NCI-H1092 (cell line): ENCODE measurements at places on chromosomes 13 and 19.

GRCh38 chr13:90105276-90105675 lies 1242.2 kb upstream of the MIR17HG start:
- DNase-seq: no peak

DNA sequence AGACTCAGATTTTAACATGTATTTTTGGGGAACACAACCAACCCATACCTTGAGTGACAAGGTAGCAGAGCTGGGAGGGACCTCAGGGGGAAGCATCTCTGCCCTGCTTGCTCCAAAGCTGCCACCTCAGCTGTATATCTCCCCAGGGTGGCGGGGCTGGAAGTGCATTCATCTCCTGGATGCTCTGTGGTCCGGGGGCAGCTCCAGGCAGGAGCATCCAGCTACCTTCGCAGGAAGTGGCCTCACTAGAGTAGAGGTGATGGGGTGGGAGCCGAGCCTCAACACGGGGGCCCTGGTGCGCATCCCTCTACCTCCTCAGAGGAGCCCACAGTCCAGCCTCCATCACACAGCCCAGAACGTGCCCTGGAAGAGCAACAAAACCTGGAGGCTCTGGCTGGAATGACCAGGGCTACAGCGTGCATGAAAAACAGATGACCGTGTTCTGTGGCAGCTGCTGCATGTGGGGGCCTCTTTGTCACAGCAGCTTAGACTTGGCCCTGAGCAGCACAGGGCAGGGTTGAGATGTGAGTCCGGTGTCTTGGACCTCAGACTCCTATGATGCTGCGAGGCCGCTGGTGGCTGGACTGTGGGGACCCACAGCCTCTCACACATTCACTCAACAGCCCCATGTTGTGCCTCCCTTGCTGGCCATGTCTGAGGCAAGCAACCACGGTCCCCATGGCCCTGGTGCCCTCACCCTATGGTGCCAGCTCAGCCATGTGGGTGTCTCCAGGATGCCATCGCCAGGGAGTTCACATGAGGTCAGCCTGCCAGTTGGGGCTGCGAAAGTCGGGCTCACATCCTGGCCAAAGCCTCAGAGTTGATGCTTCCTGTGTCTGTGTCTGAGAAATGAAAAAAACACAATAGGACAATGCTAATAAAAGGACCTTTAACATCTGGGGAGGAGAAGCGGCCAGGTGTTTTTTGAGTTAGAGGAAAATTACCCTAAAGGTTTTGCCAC lies 17.1 kb upstream of the GAS6 start:
- DNase-seq: no peak

DNA sequence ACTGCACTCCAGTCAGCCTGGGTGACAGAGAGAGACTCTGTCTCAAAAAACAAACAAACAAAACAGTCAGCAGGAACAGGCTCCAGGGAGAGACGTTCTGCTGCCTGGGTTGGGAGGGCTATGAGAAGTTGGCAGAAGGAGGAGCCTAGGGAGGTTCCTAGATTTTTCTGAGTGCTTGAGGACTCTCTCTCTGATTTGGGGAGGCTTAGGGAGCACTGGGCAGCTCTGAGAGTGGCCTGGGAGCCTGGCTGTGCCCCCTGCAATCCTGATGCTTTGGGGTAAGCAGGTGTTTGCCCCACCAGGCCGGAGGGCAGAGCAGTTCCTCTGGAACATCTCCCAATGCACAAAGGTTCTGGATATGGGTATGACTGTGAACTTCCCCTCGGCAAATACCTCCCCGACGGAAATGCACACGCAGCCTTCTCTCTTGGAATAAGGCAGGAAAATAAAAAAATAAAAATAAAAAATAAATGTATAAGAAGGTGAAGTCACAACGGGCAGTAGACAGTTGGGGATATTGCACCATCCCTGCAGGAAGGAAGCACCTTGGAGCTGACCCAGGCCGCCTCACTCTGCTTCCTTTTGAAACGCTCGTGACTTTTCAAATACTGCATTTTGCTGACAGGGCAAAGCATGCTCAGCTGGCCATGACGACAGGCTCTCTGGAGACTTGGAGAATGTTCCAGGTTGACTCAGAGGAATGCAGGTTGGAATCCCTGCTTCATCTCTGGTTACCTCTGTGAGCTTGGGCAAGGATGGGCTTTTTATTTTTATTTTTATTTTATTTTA lies 26.5 kb upstream of the HOMER3 start:
- DNase-seq: no peak

- DNase-seq: no peak
Measured at GRCh38 chr19:16773939-16774338, 54.3 kb downstream of the NWD1 start.

GRCh38 chr13:40189898-40190630 lies 476.4 kb downstream of the FOXO1 start:
- DNase-seq: no peak

- DNase-seq: no peak
Measured at GRCh38 chr13:48636550-48636949, 17.2 kb upstream of the CYSLTR2 start.

DNA sequence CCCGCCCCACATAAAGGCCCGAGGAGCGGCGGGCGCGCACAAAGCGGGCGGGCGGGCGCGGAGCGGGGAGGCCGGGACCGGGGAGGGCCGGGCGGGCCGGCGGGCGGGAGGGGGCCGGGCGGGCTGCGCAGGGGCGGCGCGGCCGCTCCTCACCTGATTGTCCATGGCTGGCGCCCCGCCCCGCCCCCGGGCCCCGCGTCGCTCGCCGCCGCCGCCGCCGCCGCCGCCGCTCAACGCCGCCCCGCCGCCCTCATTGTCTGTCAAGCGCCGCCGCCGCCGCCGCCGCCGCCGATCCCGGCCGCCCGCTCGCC lies 200 bp downstream of the MLLT1 start:
- no peak for DNase-seq

DNA sequence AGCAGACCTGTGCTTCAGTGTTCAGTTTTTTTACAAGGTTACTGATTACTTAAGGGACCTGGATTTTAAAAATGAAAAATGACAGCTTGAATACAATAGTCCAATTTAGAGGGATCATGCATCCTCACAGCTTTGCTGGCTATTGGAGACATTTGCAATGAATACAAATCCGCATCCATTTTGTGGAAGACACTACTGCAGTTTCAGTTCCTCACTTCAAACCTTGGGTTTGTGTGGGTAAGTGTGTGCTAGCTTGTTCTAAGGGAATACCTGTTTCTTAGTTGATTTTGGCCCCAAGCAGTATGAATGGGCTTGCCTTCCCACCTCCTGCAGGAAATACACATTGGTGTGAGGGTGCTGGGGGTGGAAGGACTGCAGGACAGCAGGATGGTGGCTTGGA lies 222.4 kb downstream of the OLFM4 start:
- DNase-seq: no peak

DNA sequence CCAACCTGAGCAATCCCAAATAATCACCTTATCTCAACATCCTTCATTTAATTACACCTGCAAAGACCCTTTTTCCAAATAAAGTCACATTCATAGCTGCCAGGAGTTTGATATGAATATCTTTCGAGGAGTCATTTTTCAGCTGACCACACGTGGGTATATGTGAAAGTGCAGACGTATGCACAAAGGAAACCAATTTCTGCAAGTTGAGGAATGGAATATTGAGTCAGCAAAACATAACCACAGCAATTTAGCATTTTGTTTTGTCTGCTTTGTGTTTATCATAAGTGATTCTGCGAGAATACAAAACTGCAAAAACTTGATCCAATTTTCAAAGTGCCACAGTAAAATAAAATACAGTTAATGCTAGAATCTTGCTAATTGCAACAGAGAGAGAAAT lies 295.9 kb downstream of the SUCLA2 start:
- DNase-seq: no peak

DNA sequence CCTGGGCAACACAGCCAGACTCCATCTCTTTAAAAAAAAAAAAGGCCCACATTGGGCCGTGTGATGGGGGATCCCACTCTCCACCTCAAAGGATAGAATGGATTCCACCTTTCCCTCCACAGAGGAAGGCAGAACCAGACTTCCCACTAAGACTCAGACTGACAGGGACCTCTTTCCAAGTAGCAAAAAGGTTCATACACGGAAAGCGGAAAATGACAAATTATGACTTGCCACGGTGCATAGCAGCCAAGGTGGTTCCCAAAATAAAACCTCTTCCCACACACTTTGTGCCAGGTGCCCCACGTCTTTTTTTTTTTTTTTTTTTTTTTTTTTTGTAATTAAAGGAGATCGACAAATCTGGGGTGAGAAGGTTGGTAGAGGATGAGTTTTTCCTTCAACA lies 14.4 kb upstream of the TTYH1 start:
- no peak for DNase-seq

DNA sequence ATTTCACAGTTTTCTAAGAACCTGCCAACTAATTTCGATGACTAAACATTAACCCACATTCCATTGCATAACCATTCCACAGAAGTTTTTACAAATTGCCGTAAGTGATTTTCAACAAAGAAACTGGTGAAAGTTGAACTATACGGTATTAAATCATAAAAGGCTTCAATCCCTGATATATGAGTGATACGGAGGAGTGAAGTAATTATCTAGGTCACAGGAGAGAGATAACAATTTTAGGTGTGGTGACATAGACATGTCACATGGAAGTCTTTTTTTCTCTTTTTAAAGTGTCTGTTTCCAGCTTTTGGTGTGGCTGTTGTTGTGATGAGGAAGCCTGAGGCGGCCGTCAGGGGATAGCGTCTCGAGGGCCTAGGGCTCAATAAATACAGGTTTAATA lies 29.4 kb downstream of the TBC1D4 start:
- DNase-seq: no peak

GRCh38 chr19:51456541-51457290 lies 1.5 kb downstream of the SIGLEC8 start:
- no peak for DNase-seq

DNA sequence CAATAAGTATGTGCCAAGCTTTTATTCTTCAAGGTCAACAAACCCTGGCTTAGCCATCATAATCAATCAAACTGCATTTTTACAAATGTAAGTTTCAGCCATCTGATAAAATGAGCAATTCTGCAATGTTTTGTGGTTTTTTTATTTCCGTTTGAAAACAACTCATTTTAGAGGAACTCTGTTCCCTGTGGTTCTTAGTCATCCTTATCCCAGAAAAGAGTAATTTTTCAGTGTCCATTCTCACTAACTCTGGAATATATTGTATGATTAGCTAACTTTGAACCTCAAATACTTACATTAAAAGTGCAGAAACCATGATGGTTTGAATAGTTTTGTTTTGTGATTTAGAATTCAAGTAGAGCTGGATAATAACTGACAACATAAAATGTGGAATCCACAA lies 87.6 kb downstream of the IRS2 start:
- no peak for DNase-seq

- DNase-seq: no peak
Measured at GRCh38 chr13:77429320-77430142, 102.6 kb upstream of the MYCBP2 start.

GRCh38 chr13:43783820-43784219 lies 3.0 kb downstream of the ENOX1 start:
- DNase-seq: peak; percentile 49

- no peak for DNase-seq
Measured at GRCh38 chr19:55308281-55308680, 16.9 kb downstream of the TMEM150B start.

- DNase-seq: no peak
Measured at GRCh38 chr19:41932259-41932719, 4.0 kb upstream of the ERFL start.

- DNase-seq: no peak
Measured at GRCh38 chr19:39167461-39168257, 29.1 kb upstream of the NCCRP1 start.

- DNase-seq: no peak
Measured at GRCh38 chr19:41478171-41478570, 35.2 kb downstream of the ERICH4 start.

DNA sequence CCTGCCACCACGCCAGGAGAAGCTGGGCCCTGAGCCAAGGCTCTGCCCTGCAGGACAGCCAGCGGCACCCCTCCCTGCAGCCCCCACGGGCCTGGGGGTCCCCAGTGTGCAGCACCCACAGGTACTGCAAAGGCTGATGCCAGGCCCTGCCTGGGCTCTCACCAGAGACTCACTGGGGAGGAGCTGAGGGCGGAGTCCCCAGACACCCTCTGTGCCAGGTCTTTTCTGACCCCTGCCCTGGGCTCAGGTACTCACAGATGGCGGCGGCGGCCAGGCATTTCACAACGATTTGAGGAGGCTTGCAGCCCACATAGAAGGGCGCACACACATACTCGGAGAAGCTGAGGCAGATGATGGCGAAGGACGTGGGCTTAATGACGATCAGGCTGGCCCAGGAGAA lies 5.7 kb downstream of the SLC7A9 start:
- no peak for DNase-seq

GRCh38 chr13:42394711-42395085 lies 122.7 kb downstream of the AKAP11 start:
- DNase-seq: no peak

- no peak for DNase-seq
Measured at GRCh38 chr19:58394821-58395219, 636 bp upstream of the RNF225 start.

- peak; percentile 78 for DNase-seq
Measured at GRCh38 chr13:25468325-25469168, 96.8 kb downstream of the ATP8A2 start.

DNA sequence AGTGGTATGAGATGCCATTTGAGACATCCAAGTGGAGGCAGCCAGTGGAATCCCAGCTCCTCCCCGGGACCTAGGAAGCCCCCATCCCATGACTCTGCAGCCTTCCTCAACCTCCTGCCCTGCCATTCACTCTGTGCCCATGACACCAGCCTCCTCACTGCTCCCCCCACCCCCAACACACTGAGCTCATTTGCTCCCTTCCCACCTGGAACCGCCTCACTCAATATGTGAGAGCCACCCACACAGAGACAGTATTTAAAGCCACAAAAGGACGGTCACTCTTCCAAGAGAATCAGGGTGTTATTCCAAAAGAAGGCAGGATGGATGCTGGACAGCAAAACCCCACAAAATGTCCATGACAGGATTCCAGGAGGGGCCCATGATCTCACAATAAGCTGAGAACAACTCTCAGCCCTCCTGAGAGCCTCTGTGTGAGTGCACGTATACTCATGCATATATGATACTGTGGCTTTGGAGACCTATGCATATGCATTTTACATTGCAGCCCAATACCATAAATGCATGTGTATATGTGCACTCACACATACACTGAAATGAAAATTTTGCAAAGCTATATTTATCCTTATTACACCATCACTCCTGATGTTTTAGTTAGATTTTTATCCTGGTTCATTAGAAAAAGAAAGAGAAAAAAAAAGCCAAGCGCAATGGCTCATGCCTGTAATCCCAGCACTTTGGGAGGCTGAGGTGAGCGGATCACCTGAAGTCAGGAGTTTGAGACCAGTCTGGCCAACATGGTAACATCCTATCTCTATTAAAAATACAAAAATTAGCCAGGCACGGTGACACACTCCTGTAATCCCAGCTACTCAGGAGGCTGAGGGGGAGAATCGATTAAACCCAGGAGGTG lies 10.8 kb upstream of the RANBP3 start:
- DNase-seq: no peak

- no peak for DNase-seq
Measured at GRCh38 chr19:47581605-47582319, 8.8 kb upstream of the ZNF541 start.

- no peak for DNase-seq
Measured at GRCh38 chr19:33442706-33443105, 69.2 kb downstream of the CEBPG start.

DNA sequence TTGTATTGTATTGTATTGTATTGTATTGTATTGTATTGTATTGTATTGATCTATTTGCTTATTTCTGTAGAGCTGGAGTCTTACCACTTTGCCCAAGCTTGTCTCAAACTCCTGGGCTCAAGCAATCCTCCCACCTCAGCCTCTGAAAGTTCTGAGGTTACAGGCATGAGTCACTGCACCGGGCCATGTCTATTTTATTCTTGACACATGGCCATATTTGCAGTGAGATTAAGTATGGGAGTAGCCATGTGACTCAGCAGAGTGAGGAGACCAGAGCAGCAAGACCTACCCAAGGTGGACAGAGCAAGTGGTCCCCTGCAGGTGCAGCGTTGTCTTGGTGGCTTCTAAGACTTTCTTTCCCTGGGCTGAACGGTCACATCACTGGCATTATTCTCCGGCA lies 49.1 kb upstream of the UBAC2 start:
- no peak for DNase-seq
